ENCODE measurements at places on chromosomes 7 and 10. TPM values are rescaled to one million over a fixed set of nuclear protein-coding genes. Genes with fewer than 3 reads are reported as not detected.
A peak's percentile ranks its signal among the peaks of the same experiment; 100 is the strongest.

Gene PPP1R17
- not detected for total RNA-seq

Gene FZD8
- 7.1 TPM for total RNA-seq

Gene SLC18A2
- total RNA-seq: 0.93 TPM

Gene FFAR4
- total RNA-seq: 6.7 TPM

Gene NKX2-3
- 0.36 TPM for total RNA-seq

Gene ANKRD61
- total RNA-seq: not detected

Gene MCM10
- total RNA-seq: 2.2 TPM

DNA sequence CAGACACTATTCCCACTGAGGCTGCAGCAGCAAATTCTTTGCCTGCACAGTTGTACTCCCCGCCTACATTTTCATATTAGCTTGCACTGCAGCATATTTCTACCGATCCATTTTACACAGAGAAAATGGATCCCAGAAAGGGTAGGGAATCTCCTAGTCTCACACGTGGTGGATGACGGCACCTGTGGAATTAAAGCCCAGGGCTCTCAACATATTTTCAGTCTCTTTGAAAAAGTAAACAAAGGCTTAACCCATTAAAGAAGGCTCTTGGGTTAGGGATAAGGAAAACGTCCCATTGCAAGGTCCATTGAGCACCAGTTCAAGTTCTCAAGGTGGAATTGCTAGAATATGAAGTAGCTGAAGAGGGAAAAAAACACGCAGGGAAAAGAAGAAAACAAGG lies 49.4 kb upstream of the FOXI2 start:
- DNase-seq: no peak

DNA sequence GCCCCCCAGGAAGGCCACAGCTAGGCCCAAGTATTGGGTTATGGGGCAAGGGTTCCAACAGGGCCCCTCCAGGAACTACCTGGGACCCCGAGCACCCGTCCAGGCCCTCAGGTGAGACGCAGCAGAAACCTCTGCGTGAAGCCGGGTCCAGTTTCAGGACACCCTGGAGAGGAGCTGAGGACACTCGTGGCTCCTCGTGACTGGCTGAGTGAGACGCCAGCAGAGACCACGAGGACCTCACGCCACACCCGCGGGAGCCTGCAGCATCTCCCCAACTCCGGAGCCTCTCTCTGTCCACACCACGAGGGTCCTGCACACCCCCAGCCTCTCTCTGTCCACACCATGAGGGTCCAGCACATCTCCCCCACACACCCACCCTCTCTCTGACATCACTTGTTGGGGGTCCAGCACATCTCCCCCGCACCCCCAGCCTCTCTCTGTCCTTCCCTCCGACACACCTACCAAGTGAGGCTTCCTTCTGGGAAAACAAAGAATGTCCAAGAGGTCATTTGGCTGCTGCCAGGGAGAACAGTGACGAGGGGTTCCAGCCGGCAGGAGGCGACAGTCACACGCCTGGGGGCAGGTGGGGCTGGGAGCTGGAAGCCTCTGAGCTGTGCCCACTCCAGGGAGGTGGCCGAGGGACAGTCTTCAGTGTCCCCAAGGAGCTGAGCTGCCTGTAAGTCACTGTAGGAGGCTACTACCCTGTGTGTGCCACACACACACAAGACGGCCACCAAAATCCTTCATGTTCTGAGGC lies 46.1 kb upstream of the PPP2R2D start:
- no peak for DNase-seq

- peak; percentile 49 for DNase-seq
These were observed 52.6 kb upstream of the SMNDC1 start for GRCh38 chr10:110357252-110357780.

- no peak for DNase-seq
These were observed 64.2 kb downstream of the PRLHR start for GRCh38 chr10:118531105-118531852.

DNA sequence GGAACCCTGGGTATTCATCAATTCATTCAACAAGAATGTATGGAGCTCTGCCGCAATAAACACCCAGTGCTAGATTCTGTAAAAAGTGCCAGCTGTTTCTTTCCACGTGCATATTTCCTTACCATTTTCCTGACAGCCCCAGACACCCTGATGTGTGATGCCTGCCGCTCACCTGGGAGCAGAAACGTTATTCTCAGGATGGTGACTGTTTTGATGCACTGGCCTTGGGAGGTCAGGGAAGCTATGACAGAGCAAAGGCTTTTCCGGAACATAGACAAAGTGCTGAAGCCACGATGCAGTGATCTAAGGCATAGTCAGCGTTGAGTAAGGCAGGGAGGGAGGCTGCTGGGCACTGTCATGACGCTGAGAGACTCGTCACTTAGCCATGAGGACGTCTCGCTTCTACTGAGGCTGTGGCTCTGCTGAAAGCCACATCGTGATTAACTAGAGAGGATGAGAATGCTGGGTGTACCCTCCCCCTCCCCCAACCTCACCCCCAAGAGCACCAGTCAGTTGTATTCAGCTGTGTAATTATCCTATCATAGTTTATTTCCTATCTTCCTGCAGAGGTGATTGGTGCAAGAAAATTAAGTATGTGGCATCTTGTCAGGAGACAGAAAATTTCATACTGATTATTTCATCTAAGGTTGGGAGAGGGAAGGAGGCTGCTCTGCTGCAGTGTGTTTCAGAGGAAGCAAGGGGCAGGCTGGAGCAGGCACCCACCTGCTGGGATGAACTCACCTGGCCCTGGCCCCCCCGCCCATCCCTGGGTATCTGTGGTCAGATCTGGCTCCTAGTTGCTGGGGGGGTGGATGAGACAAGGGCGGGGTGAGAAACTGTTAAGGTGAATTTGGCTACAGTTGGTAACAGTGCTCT lies 48.8 kb upstream of the SMNDC1 start:
- DNase-seq: no peak

- no peak for DNase-seq
These were observed 399.0 kb downstream of the GRID1 start for GRCh38 chr10:85967594-85967993.

DNA sequence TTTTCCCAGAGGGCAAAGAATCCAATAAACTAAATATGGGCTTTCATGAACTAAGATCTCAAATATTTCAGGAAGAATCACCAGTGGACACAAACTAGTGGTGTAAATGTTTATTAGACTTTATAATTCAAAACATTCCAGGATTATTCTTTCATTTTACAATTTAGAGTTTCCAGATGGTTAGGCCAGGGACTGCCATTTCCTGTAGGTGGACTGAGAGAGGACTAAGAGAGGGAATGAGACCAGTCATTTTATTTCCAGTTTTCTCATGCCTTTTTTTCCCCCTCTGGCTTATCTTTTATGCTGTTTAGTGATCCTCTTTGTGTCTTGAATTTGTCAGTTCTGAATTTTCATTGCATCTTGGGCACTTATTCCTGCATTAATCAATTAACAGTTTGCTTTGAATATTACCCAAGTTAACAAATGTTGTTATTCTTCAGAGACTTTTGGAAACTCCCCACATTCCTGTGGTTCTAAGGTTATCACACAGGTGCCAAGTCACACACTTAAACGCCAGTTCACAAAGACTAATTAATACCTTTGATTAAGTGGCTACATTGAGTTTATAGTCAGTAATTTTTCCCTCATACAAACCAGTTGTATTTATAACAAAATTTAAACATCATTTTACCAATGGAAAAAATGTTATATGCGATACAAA lies 12.3 kb downstream of the CISD1 start:
- DNase-seq: no peak

GRCh38 chr7:90298145-90299038 lies 22.7 kb downstream of the FAM237B start:
- DNase-seq: no peak

DNA sequence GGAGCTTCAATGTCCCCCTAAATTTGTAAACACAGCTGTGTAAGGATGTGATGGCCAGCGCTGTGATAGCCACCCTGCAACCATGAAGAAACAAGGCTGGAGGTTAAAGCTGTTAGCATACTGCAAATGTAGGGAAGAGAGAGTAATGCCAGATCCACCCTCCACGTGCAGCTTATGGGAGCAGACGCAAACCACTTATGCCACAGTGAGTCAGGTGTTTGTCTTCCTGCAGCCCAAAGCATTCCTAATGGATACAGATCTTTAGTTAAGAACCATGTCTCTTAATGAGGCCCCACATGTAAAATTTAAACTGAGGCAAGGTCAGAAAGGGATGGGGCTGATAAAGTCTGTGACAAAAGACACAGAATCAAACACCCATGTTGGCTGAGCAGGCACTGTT lies 13.6 kb upstream of the MYL7 start:
- DNase-seq: peak; percentile 1

- no peak for DNase-seq
These were observed 21.3 kb downstream of the DNAJC12 start for GRCh38 chr10:67816719-67817118.

GRCh38 chr10:8325024-8325980 lies 270.8 kb downstream of the GATA3 start:
- DNase-seq: no peak

DNA sequence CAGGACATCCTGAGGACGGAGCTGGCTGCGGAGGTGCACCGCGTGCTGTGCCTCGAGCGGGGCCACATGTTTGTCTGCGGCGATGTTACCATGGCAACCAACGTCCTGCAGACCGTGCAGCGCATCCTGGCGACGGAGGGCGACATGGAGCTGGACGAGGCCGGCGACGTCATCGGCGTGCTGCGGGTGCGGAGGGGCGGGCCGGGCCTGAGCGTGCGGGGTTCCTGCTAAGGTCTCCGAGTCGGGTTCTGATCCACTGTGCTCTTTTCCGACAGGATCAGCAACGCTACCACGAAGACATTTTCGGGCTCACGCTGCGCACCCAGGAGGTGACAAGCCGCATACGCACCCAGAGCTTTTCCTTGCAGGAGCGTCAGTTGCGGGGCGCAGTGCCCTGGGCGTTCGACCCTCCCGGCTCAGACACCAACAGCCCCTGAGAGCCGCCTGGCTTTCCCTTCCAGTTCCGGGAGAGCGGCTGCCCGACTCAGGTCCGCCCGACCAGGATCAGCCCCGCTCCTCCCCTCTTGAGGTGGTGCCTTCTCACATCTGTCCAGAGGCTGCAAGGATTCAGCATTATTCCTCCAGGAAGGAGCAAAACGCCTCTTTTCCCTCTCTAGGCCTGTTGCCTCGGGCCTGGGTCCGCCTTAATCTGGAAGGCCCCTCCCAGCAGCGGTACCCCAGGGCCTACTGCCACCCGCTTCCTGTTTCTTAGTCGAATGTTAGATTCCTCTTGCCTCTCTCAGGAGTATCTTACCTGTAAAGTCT lies 10.4 kb downstream of the ATG9B start:
- no peak for DNase-seq

- no peak for DNase-seq
These were observed 266.9 kb downstream of the NEBL start for GRCh38 chr10:20630092-20630643.

- DNase-seq: no peak
These were observed 134.3 kb upstream of the TNRC18 start for GRCh38 chr7:5557920-5558401.

- no peak for DNase-seq
These were observed 32.3 kb downstream of the C1GALT1 start for GRCh38 chr7:7214398-7215347.

DNA sequence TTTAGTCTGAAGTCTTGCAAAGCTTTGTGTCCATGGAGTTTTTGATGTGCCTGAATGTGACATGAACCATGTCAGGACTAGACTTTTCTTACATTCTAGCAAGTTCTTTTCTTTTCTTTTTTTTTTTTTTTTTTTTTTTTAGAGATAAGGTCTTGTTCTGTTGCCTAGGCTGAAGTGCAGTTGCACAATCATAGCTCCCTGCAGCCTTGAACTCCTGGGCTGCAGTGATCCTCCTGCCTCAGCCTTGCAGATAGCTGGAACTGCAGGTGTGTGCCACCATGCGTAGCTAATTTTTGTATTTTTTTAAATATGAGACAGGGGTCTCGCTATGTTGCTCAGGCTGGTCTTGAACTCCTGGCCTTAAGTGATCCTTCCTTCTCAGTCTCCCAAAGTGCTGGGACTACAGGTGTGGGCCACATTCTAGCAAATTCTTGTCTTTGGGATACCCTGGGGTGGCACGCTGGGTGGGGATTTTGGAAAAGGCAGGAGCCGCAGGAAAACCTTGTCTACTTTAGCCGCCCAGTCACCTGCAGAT lies 152.8 kb downstream of the SVIL start:
- no peak for DNase-seq

DNA sequence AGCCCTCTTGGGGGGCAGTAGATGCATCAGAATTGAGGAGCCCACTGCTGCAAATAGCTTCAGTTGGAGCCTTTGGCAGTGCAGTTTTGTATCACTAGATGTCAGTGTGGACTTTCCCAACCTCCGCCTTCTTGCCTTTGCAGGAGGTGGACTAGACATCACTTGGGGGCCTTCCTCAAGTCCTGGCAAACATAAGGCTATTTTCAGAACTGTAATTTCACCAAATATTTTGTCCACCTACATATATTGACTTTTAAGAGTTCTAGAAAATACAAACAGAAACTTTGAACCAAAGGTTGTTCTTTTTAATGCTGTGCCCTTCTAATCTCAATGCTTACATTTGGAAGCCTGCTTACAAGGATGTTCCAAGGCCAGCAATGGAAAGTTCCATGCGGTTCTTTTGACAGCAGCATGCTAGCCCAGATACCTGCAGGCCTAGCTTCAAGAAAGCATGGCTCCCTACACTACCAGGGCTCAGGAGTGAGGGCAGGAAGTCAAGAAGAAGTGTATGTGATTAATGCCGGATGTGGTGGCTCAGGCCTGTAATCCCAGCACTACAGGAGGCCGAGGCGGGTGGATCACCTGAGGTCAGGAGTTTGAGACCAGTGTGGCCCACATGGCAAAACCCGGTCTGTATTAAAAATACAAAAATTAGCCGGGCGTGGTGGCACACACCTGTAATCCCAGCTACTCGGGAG lies 8.0 kb upstream of the ZNRF2 start:
- DNase-seq: no peak

GRCh38 chr10:62095181-62096122 lies 173.2 kb downstream of the RTKN2 start:
- no peak for DNase-seq

DNA sequence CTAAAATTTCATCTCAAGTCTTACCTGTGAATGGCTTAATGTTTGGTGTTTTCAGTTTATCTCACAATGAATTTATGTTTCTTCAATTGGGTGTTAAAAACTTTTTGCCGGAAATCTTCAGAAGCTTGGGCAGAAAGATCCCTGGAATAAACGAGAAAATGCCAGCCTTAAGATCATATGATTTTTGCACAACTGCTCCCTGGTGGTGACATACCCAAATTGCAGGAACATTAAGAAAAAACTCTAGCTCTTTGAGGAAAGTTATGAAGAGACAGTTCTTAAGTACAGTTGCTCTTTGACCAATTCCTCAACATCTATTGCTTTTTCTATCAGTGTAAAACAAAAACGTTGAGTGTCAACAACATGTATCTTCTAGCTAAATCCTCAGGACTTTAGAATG lies 48.2 kb upstream of the CREB5 start:
- no peak for DNase-seq

GRCh38 chr7:17598846-17599245 lies 300.4 kb downstream of the AHR start:
- DNase-seq: no peak

- no peak for DNase-seq
These were observed 98.0 kb upstream of the GLCCI1 start for GRCh38 chr7:7870555-7870954.

GRCh38 chr7:23123465-23123864 lies 17.9 kb downstream of the KLHL7 start:
- DNase-seq: no peak
